ENCODE measurements at places on chromosomes 2 and 18. TPM values are rescaled to one million over a fixed set of nuclear protein-coding genes. Genes with fewer than 3 reads are reported as not detected.

MROH2A gene
- not detected for total RNA-seq

- no peaks in the 10 kb centered on the region for H3K4me1 ChIP-seq
- DNase-seq: no peak
- H3K27me3 ChIP-seq: peaks cover 27% of the 10 kb centered on the region
- H3K36me3 ChIP-seq: no peaks in the 10 kb centered on the region
- H3K27ac ChIP-seq: no peak overlapping the region
- no peak overlapping the region for H3K4me3 ChIP-seq
These were observed 88.2 kb downstream of the SP3 start for GRCh38 chr2:173876833-173877413.

- no peaks in the 10 kb centered on the region for H3K36me3 ChIP-seq
- H3K27ac ChIP-seq: no peak overlapping the region
- H3K4me3 ChIP-seq: no peak overlapping the region
- H3K4me1 ChIP-seq: no peaks in the 10 kb centered on the region
These were observed 114.0 kb downstream of the CYP26B1 start for GRCh38 chr2:72033636-72034035.

ERFE gene
- total RNA-seq: 0.60 TPM

GRCh38 chr18:48962994-48963561 is 12.3 kb upstream of the SMAD7 start:
- peaks cover 14% of the 10 kb centered on the region for H3K4me1 ChIP-seq
- no peaks in the 10 kb centered on the region for H3K36me3 ChIP-seq
- no peak for DNase-seq
- no peak overlapping the region for H3K4me3 ChIP-seq

GRCh38 chr2:85327160-85327821 is 498 bp downstream of the TGOLN2 start:
- H3K4me1 ChIP-seq: peaks cover 70% of the 10 kb centered on the region
- peak; percentile 68 for DNase-seq
- H3K36me3 ChIP-seq: peaks cover 26% of the 10 kb centered on the region

DNA sequence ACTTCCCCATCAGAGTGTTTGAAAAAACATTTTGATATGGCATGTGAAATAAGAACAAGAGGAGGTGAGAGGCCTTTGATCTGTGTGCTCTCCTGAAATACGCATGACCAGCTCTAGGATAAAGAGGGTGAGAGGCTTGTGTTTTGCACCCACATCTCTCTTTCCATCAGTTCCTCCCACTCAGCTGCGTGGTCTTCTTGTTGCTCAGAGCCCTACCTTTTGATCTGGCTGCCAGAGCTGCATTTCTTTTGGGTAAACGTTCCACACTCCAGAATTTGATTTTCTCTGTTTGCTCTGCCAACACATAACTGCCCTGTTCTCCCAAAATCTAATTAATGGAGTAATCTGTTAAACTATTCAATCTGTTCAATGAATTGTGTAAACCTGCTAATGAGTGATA is 72.0 kb upstream of the FN1 start:
- DNase-seq: no peak
- H3K4me3 ChIP-seq: no peak overlapping the region
- H3K36me3 ChIP-seq: no peaks in the 10 kb centered on the region
- H3K27ac ChIP-seq: no peak overlapping the region
- H3K4me1 ChIP-seq: peaks cover 6% of the 10 kb centered on the region

GKN2 gene
- total RNA-seq: not detected

- no peak overlapping the region for H3K27ac ChIP-seq
- H3K4me3 ChIP-seq: no peak overlapping the region
- no peaks in the 10 kb centered on the region for H3K36me3 ChIP-seq
- no peaks in the 10 kb centered on the region for H3K27me3 ChIP-seq
These were observed 165.6 kb upstream of the VRK2 start for GRCh38 chr2:57880967-57881366.

- DNase-seq: no peak
- no peak overlapping the region for H3K27ac ChIP-seq
- no peaks in the 10 kb centered on the region for H3K27me3 ChIP-seq
- H3K36me3 ChIP-seq: peaks cover 5% of the 10 kb centered on the region
These were observed 21.3 kb upstream of the SPP2 start for GRCh38 chr2:234029150-234029733.

LYPD6 gene
- not detected for total RNA-seq
